ENCODE measurements at places on chromosomes 1 and 21.

- no peak for DNase-seq
Measured at GRCh38 chr1:95233319-95233736, 682 bp upstream of the RWDD3 start.

DNA sequence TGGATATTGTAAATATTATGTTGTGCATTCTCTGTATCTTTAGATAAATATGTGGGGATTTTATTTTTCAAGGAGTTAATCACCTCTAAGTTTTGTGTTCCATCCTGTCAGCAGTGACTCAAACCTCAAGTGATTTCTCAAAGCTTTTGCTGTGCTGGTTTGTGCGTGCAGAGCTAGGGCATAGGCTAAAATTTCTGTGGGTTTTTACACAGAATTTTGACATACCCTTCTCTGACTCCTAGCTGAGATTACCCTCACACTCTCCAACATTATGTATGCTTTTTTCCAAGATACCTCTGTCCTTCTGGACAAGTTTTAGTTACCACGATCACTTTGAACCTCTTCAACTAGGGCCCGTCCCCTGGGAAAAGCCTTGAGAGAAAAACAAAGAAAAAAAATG, 384.9 kb downstream of the NCAM2 start:
- no peak for DNase-seq

GRCh38 chr21:38525454-38525853, 27.2 kb upstream of the ERG start:
- DNase-seq = no peak

GRCh38 chr1:205379056-205379455, 22.3 kb upstream of the KLHDC8A start:
- no peak for DNase-seq

DNA sequence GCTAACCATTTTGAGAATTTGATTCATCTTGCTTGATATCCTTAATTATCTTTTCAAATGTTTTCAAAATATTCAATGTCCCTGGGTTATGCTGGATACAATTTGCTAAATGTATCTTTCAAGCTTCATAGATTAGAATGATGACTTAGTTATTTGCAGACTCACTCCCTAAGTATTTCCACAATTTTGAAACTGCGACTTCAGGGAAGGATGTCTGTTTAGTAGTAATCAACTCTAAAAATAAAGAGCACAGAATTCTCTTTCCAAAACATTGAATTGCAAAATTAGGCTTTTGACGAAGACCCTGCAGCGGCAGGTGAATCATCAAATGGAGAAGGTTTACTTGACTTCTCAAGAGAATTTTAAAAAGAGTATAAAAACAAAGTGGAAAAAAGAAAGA, 14.2 kb downstream of the RGS1 start:
- no peak for DNase-seq

DNA sequence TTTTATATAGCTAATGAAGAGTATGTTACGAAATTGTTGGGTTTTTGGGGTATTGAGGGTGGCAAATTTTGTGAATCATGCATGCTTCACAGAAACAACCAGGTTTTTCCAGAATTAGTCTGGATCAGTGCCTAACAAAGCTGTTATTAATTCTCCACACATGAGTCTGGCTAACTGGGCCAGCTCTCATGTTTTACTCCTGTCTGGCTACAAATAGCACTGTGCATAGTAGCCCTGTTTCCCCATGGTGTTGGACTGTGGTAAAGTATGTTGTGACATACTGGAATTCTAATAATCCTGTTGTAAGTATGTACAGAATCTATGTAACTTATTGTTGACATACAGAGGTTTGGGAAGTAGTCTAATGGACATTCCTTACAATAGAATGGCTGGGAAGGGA, 35.8 kb downstream of the S100B start:
- DNase-seq = no peak

- no peak for DNase-seq
Measured at GRCh38 chr1:53804791-53805505, 33.1 kb downstream of the NDC1 start.

- DNase-seq = no peak
Measured at GRCh38 chr1:245526141-245526540, 371.4 kb downstream of the KIF26B start.

- peak; percentile 99 for DNase-seq
Measured at GRCh38 chr1:116820369-116820768, 66.1 kb downstream of the CD2 start.

DNA sequence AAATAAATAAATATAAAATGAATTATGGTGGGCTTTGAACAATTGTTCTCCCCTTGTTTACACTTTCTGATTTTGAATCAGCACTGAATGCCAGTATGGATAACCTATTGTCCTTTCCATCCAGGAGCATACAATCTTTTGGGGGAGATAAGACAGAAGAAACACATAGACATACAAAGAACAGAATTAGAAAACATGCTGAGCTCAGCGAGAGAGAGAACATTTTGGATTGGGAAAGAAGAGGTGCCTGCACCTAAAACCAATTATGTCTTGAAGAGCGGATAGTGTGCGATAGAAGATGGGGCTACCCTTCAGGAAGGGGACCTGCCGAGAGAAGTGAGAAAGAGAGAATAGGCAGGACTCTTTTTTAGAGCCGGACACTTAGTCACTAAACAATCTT, 6.6 kb downstream of the PGM1 start:
- no peak for DNase-seq

GRCh38 chr1:233269656-233270055, 25.9 kb downstream of the PCNX2 start:
- peak; percentile 6 for DNase-seq

DNA sequence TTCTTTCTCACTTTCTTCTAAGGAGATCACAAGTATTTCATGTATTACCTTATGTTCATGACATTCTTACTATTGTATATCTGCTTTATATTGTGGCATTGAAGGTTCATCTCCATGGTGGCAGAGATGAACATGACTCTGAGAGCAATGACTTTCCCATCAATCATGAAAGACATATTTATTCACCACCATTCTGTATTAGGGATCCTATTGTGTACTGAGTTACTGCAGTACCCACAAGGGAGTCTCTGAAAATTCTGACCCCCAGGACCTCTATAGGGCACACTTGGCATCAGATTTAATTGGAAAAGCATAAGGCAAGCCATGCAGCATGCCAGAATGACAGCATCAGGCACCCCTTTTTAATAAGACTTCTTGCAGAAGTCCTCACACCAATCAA, 21.9 kb upstream of the C21orf91 start:
- DNase-seq = no peak

DNA sequence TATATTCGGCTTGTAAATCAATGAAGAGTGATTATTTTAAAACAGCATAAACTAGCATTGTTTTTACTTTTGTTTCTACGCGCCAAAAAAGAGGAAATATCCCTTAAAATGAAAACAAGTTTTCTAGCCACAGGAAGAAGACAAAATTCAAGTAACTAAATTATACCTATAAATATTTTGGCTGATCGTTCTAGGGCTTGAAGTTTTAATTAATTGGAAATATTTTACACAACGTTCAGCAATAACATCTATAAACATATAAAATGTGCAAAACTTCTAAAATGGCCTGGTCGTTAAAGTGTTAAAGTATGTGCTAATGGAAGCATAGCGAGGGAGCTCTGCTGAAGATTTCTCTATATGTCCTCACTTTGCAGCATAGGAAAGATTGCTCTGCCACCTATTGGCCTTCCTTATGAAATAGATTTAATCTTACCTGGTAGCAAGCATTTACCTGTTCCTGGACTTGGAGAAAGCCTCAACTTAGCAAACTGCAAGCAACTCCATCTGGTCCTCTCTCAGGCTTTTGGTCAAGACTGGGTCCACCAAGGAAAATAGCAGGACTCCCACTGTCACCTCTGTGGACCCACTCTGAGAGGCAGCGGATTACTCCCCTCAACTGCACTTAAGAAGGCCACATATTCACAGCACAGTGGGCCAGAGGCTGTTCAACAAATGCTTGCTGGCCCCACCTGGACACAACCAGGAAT, 351.3 kb upstream of the RUNX1 start:
- peak; percentile 64 for DNase-seq

- DNase-seq = no peak
Measured at GRCh38 chr1:34002810-34003209, 138.9 kb downstream of the HMGB4 start.

GRCh38 chr1:169487133-169487532, 1.4 kb upstream of the SLC19A2 start:
- no peak for DNase-seq

- no peak for DNase-seq
Measured at GRCh38 chr1:248786156-248786555, 30.6 kb upstream of the LYPD8 start.

DNA sequence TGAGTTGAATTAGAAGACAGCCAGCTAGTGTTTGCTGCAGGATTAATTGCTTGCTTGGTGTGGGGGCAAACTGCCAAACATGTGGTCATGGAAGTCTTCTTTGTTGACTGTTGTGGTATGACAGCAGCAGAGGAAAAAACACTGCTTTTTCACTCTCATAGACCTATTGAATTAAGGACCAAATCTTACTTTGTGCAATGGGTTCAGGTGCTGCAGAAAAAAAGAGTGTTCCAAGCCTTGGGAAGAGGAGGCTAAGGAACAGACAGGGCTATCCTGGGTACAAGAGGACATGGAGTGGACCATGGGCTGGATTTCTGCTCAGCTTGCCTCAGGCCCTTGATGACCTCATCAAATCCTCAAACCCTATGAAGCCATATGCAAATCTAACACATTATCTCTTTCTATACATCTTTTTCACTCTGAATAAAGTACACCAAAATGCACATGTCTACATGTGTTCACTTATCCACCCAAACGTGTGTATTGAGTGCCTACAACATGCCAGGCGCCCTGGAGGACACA, 61.5 kb downstream of the SIPA1L2 start:
- no peak for DNase-seq

DNA sequence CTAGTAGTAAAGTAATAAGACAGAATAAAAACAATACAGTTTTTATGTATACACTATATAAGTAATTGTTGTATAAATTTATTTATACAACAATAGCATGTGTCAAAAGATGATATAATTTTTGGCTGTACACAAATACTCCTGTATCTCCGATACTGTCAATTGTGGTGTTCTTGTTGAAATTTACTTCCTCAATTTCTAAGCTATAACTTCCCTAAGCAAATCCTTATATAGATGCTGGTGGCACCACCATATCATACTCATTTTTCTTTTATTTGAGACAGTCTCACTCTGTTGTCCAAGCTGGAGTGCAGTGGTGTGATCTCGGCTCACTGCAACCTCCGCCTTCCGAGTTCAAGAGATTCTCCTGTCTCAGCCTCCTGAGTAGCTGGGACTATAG, 141.0 kb upstream of the HP1BP3 start:
- no peak for DNase-seq

DNA sequence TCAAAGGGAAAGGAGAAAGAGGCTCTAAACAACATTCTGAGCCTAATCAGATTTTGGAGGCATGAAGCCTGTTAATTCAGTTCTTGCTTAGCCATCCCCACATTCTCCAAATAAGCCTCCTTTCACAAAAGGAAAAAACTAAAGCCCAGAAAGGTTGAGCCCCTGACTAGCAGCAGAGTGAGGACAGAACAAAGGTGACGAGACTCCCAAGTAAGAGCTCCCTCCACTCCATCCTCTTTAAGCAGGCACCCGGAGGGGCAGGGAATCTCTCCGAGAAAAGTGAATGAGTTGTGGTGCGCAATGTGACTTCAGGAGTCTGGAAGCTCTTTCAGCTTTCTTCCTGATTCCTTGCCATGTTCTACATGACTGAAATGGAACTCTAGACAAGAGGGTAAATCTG, 43.4 kb upstream of the MYBPHL start:
- no peak for DNase-seq

DNA sequence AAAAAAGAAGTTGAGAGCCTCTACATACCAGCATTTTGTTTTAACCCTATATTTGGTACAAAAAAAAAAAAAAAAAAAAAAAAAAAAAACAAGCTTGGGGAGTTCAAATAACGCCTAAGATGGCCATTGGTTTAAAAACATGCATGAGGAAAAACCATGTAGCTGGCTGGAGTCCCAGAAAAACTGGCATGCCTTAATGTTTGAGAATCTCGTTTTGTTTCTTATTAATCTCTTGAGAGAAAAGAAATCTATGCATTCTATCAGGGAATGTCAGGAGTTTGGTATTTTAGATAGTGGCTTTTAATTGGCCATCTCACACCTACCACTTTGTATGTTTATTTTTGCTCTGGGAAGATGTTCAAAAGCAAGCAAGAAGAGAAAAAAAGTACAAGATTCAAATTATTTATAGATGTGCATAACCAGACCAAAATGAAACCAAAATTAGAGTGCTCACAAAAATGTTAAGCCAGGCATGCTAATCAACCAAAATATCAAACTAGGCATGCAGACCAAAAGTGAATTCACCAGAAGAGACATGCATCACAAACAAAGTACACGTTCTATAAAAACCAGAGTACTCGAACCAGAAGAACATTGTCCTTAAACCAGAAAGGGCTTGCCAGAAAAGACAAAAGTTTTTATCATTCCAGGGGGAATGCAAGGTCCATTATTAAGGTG, 156.6 kb downstream of the AK5 start:
- peak; percentile 80 for DNase-seq

DNA sequence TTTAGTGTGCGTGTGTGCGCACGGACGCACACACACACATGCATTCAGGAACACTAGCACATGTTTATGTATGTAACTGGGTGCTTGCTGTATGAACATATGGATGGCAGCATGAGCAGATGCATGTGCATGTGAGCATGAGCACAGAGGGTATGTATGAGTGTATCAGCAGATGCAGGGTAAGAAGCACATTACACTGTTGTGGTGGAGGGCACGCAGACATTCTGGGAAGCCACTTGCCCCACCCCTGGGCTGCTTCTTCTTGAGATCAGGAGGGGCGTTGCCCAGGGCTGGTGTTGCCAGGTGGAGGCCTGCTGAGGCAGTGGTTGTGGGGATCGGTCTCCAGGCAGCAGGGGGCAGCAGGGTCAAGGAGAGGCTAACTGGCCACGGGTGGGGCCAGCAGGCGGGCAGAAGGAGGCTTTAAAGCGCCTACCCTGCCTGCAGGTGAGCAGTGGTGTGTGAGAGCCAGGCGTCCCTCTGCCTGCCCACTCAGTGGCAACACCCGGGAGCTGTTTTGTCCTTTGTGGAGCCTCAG, 3.9 kb upstream of the P3R3URF start:
- DNase-seq = no peak

GRCh38 chr1:93304716-93305138, 41.0 kb upstream of the DR1 start:
- peak; percentile 60 for DNase-seq

DNA sequence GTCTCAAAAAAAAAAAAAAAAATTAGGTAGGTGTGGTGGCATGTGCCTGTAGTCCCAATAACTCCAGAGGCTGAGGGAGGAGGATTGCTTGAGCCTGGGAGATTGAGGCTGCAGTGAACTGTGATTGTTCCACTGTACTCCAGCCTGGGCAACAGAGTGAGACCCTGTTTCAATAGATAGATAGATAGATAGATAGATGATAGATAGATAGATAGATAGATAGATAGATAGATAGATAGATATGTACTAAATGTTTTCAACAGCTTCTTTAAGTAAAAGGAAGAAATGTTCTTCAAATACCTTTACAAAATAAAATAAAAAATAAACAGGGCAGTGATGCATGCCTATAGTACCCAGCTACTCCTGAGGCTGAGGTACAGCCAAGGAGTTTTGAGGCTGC, 9.8 kb downstream of the KIF1B start:
- no peak for DNase-seq

GRCh38 chr1:16032388-16033102, 10.7 kb downstream of the CLCNKA start:
- DNase-seq = peak; percentile 65
